ENCODE measurements at places on chromosomes 7 and 10.
A peak's percentile ranks its signal among the peaks of the same experiment; 100 is the strongest.

DNA sequence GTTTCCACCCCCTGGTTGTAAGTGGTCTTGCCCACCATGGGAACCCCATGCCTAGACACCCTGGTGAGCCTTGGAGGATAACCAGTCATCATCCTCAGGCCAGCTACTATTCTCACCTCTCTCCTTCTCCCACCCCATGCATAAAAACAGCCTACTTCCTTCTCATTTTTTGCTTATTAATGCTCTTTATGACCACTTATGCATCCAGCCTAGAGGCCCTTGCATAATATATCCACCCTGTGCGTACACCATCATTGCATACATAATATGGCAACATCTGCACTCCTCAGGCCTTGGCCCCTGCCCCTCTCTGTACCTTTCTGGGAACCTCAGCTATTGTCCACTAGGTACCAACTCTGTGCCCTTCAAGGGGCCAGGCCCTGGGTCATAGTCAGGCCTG is 91.0 kb downstream of the CDH23 start:
- peak; percentile 38 for DNase-seq

DNA sequence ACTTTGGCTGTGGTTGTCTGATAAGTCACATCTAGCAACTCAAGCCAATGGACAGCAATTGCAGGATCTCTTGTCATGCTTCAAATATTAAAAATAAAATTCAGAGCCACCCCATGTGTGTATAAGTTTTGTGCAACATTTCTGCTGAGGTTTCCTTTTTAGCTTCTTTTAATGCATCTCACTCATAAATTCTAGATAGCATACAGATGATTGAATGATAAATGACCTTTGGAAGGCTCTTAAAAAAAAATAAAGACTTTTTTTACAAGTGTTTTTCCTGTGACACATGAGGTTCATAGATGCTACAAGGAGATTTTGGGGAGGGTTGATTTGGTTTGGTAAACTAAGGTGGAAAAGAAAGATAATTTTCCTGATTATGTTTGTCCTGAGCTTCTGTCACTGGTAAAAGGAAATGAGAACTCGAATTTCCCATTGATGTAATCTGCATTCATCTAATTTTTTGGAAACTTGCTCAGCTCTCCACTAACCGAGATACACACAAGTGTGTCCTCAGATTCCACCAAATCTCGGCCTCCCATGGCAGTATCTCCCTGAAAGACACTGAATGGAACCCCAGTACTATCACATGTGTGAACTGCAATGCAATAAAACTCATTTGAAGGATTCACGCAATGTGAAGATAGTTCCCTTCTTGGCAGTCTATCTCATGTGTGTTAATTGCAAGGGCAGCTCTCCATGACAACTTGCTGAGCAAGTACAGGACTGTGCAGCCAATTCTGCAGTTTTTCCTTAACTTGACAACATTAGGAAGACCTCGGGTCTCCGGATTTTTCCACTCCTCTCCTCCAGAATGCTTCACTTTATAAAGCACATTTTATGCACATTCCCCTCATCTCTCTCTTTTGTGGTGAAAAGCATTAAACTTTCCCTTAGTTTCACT is 185.4 kb upstream of the PFKP start:
- no peak for DNase-seq

DNA sequence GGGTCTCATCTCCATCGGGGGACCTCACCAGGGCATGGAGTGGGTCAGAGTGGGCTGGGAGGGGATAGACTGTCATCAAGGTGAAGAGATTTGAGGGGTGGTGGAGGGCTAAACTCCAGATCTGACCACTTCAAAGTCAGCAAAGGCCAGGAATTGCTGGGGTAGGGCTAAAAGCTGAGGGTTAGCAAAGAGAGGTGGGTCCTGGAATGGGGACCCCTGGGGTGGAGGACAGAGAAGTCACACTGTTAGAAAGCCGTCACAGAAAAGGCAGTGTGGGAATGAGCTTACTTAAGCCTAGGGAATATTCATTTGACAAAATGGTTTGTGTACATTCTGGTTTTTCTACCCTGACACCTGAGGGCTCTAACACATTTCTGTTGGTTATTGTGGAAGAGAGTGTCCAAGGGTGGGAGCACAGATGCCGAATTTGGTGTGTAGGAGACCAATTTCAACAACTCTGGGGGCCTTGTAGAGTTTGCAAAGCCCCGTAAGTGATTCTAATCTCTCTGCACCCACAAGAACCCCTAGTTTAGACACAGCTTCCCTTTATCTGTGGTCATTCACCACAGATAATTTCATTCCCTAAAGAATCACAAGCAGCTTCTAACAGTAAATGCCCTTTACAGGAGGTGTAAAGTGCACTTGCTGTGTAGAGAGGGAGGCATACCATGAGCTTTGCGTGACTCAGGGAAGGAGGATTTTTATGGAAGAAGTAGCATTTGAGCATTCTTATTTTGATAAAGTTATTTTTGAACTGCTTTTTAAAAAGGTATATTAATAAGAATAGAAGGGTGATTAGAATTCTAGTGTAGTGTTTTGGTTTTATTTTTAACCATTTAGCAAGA is 6.4 kb downstream of the FBH1 start:
- DNase-seq: no peak

GRCh38 chr7:2383543-2384274 is 19.7 kb upstream of the CHST12 start:
- no peak for DNase-seq

- DNase-seq: no peak
These were observed 48.7 kb downstream of the TPK1 start for GRCh38 chr7:144787127-144787526.

GRCh38 chr10:124168991-124169802 is 75.8 kb upstream of the CHST15 start:
- no peak for DNase-seq

DNA sequence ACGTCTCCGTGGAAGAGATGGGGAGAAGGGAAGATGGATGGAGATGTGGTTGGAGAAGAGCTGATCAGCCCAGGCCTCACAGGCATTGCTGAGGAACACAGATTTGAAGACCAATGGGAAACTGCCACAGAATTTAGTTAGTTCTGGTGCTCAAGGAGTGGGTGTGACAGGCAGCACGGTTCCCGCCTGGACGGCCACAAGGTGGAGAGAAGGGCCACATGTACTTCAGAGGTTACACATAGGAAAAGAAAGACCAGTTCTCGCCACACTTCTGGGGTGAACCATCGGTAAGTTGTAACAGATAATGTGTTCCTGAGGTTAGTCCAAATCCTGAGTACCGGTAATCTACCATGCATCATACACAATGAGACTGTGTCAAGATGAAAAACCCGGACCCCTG is 29.5 kb upstream of the GJD4 start:
- no peak for DNase-seq

DNA sequence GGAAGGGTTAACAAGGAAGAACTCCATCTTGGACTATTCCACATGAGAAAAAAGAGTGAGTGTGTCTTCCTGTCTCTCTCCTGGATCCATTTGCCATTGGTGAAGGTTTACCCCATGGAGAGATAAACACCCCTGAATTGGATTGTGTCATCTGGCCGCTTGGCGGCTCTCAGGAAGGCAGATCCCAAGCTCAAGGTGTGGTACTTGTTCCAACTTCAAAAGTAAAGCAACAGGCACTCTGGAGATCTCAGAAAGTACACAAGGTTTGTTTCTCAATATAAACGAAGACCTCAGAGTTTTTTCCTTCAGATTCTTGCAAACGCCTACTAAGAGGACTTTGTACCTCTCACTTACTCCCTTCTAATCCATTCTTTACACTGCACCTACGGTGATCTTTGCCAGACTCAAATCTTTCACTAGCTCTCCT is 116.7 kb downstream of the REEP3 start:
- DNase-seq: no peak

- DNase-seq: no peak
These were observed at the start of gene CUZD1 for GRCh38 chr10:122845783-122846332. TSS of gene CUZD1 (minus strand) at chr10:122845857. CDS start at chr10:122845843, 14 bp downstream.

- peak; percentile 84 for DNase-seq
These were observed 7.4 kb upstream of the ZMYND11 start for GRCh38 chr10:127612-128432.

GRCh38 chr7:84876061-84876821 is 310.6 kb downstream of the SEMA3D start:
- no peak for DNase-seq

DNA sequence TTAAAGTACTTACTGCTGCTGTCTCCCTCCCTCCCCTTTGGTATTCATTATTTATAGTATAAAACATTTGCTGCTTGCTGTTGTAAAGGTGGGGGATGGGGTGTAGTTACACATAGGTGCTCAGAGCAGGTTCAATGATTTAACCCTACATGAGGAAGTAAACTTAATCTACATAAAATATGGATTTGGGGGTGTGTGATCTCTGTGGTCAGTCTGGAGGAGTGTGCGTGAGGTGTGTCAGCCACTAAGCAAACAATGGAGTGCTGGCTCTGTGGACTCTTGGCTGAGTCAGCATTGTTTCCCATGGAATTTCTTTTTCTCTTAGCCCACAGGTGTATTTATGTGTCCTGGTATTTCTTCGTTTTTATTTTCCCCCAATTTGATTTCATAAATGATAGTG is 133.9 kb downstream of the AUTS2 start:
- DNase-seq: no peak

DNA sequence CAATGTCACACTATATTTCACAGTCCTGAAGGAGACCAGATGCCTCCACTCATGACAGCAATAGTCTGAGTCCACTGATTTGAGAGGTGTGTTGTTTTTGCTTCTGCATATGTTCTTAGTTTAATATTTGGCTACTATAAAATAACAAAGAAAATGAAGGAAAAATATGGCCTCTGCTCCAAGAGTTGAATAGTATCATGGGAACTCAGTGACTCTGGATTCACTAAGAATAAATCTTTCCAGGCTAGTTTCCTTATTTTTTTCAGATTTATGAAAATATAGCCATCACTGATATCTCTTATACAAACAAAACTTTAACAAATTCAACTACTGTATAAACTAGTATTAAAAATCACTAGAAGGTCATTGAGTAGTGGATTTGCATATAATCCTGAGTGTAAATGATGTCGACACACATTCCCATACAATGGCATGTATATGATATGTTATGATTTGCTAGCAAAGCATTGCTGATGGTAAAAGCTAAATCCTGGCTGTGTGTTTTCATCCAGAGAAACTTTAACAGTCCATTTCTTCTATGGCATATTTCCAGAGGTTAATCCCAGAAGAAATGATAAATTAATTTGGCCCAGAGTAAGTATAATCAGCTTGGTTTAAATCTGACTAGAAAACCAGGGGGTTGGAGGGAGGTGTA is 66.0 kb upstream of the VIPR2 start:
- DNase-seq: no peak

DNA sequence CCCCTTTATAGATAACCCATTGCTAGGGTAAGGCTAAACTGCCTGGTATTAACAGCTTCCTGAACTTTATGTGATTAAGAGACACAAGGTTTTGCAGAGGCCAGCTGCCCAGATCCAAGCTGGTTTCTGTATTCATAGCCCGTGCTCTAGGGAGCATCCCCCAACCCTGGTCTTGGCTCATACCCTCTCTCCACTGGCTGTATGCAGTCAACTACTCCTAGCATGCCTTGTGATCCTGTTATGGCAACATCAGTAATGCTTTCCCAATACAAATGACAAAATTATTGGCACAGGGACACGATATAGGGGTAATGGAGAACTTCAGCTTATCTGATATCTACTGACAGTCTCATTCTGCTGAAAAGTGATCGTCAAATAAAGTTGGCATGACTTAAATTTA is 202.8 kb upstream of the MKLN1 start:
- no peak for DNase-seq

GRCh38 chr10:108230478-108231170 is 1066.1 kb upstream of the SORCS1 start:
- no peak for DNase-seq

DNA sequence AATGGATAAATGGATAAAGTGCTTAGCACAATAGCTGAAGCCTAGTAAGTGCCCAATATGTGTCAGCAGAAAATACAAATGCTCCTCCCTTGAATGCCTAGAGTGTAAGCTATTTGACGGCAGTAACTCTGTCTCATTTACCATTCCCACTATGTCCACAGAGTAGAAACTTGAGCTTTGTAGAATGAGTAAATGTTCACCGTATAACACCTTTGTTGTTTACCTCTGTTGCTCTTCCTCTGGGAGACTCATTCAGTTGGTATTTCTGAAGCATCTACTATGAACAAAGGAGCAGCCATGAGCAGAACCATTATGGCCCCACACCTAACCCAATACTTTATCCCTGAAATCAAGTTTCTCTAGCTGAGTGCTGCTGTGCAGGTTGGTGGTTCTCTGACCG is 8.4 kb upstream of the SLC16A12 start:
- DNase-seq: no peak

DNA sequence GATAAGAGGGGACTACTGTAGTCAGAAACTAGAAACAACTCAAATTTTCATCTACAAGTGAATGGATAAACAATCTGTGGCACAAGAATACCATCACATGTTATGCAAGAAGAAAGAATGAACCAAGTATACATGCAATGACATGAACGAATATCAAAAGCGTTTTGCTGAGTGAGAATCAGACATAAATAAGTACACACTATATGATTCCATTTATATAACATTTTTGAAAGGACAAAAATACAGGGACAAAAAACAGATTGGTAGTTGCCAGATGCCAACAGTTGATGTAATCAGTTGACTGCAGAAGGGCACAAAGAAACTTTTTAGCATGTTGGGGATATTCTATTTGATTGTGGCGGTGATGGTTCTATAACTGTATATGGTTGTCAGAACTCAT is 33.6 kb downstream of the CTNNA3 start:
- no peak for DNase-seq

GRCh38 chr10:38146579-38147333 is 52.6 kb downstream of the ZNF37A start:
- no peak for DNase-seq

DNA sequence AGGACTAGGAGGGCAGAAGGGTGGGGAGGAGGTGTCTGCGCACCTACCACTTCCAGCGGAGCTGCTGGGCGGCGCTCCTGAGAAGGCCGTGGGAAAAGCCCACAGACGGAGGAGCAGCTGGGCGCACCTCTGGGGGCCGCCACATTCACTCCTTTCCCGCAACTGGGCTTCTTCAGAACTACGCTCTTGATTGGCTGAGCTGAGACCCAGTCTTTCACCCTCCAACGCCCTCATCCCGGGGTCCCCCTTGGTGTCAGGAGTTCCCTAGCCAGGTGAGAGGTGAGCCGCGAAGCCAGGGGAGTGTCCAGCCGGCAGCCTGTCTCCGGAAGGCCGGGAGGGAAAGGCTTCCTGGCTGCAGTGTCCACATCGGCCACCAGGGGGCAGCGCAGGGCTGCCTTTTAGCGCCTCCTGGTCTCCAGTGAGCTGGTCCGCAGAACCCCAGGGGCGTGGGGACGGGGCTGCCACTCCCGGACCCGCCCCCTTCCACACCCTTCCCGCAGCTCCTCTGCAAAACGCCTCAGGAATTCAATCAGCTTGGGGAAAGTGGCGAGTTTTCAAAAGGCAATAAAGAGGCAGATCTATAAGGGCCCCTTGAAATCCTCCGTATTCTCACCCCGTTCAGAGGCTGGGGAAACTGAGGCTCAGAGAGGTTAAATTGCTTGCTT is 98.8 kb downstream of the CHST15 start:
- peak; percentile 81 for DNase-seq

DNA sequence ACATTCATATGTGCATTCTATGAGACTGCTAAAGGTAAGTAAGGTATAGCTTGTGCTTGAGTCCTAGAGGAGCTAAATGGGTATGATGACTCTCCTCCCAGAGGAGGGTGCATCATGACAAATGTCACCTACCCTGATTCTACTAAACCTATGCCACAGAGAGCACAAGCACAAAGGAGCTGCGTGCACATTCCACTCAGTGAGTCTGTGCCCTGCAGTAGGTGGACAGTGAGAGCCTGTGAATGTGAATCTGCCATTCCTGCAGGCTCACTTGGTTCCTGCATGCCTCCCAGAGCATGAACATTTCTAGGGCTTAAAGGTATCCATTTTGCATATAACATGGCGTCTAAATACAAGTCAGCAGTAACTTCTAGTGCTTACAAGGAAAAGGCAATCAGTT is 46.8 kb downstream of the PRKAR2B start:
- DNase-seq: no peak

- no peak for DNase-seq
These were observed 13.0 kb downstream of the EN2 start for GRCh38 chr7:155470686-155471638.

Measured in CD14-positive monocyte (primary cell).